ENCODE measurements at places on chromosomes 13 and 19.

DNA sequence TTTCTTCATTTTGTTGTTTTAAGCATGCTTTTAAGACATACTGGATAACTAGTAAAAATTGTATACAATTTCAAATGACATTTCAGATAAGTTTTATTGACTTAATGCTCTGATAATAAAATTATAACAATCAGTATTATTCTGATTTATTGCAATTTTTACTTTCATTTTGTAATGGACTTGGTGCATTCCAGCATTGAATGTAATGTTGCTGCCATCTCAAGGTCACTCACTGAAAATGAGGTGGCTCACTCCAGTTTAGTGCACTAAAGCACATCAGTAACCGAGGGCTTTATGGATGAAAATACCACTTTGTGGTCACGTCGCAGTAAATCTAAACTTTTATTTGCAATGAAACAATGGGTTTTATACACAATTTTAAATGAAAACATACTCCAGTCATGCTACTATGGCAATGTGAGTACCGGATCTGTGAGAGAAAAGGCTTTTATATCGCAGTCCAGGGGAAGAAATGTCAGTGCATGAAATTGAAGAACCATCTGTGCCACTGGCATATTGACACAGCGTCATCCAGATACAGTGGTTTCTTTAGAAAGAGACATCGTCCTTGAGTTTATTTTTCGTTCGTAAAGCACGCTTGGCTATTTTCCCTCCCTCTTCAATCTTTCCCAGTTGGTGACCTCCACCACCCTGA lies 20.7 kb upstream of the ZNF507 start:
- DNase-seq = peak; percentile 42

GRCh38 chr19:33406521-33407139 lies 33.1 kb downstream of the CEBPG start:
- peak; percentile 63 for DNase-seq

- no peak for DNase-seq
Measured at GRCh38 chr13:20344836-20345490, 112.8 kb upstream of the GJB6 start.

- peak; percentile 76 for DNase-seq
Measured at GRCh38 chr13:39148513-39148961, 110.3 kb downstream of the NHLRC3 start.

- no peak for DNase-seq
Measured at GRCh38 chr13:100724568-100724967, 50.0 kb upstream of the TMTC4 start.

GRCh38 chr19:38850436-38850975 lies 720 bp upstream of the HNRNPL start:
- DNase-seq = peak; percentile 100

DNA sequence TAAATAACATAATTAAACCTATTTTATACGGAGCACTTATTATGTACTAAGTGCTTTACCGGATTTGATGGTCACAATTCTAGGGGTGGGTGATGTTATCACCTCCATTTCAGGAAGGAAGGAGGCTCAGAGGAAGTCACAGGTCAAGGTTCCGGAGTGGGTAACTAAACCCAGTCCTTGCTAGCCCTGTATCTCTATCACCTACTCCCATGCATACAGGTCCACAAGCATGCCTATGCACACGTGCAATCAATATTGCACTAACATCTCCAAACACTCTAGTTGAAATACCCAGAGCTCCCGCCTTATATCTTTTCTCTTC lies 17.8 kb upstream of the FOSB start:
- no peak for DNase-seq

- DNase-seq = no peak
Measured at GRCh38 chr13:47611664-47612288, 389.3 kb downstream of the SUCLA2 start.

DNA sequence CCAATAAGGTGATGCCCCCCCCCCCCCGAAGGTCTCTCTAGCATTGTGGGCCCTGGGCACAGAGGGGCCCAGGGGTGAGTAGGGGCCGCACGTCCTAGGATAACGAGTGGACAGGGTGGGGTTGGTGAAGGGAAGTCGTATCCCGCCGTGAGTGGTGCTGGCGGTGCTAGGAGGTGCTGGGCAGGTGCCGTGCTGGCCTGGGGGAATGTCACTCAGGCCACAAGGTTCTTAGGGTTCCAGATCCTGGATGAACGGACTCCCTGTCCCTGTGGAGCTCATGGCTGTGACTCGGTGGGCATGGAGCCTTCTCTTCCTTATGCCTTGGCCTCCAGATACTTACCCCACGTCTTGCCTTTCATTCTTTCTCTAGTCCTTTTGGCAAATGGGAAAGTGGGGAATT lies 157.4 kb upstream of the SOX1 start:
- no peak for DNase-seq

DNA sequence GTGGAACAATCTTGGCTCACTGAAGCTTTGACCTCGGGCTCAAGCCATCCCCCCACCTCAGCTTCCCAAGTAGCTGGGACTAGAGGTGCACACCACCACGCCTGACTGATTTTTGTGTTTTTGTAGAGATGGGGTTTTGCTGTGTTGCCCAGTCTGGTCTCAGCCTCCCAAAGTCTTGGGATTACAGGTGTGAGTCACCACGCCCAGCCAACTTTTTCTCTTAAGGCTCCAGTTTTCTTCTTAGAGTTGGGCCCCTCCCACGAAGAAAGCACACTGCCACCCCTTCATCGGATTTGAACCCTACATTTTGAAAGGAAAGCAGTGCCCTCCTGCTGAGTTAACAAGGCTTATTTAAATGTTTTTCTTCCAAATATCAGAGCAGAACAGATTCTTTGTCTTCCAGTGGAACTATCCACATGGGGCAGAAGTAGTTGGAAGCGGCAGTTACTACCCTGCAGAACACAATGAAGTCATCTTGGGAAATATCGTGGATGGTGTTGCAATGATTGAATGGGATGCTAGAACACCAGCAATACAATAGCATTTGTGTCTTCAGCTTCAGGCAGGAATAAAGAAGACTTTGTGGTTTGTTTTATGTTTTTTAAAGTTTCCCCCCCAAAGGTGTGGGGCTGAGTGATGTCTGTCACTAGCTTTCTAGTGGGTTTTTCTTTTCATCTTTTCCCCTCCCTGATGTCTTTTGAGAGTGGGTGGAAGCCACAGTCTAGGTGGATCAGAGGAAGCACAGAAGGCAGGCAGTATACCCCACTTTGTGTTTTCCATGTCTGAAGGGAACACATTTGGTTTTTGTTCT lies 8.9 kb downstream of the ACTN4 start:
- peak; percentile 84 for DNase-seq

DNA sequence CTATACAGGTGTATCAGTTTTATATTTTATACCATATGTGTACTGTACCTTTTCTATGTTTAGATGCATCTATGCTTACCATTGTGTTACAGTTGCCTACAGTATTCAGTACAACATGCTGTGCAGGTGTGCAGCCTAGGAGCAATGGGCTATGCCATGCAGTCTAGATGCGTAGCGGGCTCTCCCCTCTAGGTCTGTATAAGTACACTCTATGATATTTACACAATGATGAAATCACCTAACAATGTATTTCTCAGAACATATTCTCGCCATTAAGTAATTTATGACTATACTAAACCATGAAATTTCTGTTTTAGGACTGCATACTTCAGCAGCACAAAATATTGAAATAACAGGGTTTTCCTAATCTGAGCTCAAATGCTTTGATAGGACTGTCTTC lies 179.6 kb downstream of the RFC3 start:
- DNase-seq = no peak

DNA sequence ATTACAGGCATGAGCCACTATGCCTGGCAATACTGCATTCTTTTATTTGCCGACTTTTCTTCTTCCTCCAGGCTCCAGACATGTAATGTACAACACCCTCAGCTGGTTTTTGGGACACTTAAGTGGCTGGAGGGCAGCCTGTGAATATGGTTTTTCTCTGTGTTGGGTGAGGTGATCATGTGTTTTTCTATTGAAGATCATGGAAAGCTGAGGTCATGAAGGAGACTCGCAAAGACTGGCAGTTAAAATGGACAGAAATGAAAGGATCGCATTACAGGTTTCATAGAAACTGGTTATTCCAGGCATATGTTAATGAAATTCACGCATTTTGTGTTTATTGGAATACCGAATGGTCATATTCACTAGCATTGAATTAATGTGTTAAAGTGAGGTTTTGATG lies 85.2 kb upstream of the RNF113B start:
- DNase-seq = no peak

- peak; percentile 60 for DNase-seq
Measured at GRCh38 chr13:48731957-48732569, 78.3 kb downstream of the CYSLTR2 start.

- no peak for DNase-seq
Measured at GRCh38 chr13:29452773-29453616, 142.5 kb downstream of the SLC7A1 start.

- DNase-seq = no peak
Measured at GRCh38 chr19:37114001-37114400, 35.8 kb downstream of the ZNF420 start.

GRCh38 chr13:72316716-72317115 lies 410.7 kb downstream of the MZT1 start:
- no peak for DNase-seq

Measured in choroid plexus epithelial cell (primary cell).